Astrocyte of the hippocampus (primary cell): ENCODE measurements at places on chromosomes 1 and 21.

GRCh38 chr1:70462611-70463010, 51.5 kb downstream of the CTH start:
- DNase-seq, result no peak

GRCh38 chr21:44084496-44085241, 22.5 kb upstream of the PWP2 start:
- DNase-seq, result no peak

DNA sequence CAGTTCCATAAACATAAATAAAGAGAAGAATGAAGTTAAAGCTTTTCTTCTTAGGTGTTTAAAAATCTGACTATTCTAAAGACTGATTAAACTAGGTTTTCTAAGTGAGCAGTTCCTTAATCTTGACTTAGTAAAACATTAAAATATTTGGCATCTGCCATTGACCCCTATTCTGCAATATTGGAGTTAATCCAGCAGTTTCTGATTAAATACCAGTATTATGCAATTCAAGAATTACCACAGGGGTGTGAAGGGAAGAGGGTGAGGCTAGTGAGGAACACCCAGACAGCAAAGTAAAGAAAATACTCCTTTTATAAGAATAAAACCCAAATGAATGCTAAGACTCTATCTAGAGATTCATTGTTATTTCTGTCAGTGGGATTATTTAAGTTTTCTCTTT, 40.9 kb downstream of the CLIC4 start:
- no peak for DNase-seq

DNA sequence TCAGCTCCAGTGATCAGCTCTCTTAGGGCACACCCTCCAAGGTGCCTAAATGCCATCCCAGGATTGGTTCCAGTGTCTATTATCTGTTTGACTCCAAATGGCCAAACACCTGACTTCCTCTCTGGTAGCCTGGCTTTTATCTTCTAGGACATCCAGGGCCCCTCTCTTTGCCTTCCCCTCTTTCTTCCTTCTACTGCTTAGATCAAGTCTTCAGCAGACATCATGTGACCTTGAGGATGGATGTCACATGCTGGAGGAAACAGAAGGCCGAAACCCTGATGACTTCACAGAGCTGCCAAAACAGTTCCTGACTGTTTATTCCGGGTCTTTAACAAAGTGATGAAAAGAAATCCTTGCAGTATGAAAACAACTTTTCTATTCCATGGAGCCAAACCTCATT, 24.4 kb upstream of the WDR26 start:
- no peak for DNase-seq

DNA sequence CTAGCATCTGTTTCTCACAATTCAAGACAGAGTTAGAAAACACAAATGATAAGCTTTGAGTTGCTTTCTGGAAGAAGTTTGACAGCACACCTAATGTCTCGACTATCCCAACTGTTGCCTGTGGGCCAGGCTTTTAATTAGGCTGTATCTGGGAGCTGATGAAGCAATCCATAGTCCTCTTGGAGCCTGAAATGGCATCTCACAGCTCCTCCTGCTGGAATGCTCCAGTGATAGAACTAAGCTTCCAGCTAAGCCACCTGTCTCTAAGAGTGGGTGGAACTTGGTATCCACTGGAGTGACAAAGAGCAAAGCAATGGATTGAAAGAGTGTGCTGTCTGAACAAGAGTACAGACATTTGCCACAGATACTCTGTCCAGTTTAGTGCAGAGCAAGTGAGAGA, 605.3 kb upstream of the NR5A2 start:
- DNase-seq, result peak; percentile 60

GRCh38 chr1:212942679-212943392, 7.5 kb upstream of the VASH2 start:
- DNase-seq, result no peak

DNA sequence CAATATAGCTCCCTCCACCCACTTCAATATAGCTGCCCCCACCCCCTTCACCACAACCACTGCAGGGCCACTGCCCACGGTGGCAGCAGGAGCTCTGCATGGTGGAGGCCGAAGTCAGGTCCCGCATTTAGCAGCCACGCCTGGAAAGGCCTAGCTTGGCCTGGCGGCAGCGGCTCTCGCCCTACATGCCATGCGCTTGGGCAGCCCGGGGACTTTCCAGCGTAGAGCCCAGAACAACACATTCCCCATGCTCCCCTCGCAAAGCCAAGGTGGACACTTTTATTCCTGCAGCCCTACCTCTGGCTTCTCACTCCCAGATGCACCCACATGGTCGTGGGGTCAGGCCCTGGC, 37.1 kb downstream of the LHX4 start:
- DNase-seq, result no peak

GRCh38 chr21:15078180-15078579, 13.4 kb upstream of the NRIP1 start:
- DNase-seq, result no peak

- peak; percentile 93 for DNase-seq
Measured at GRCh38 chr21:39014747-39015146, 168.5 kb downstream of the PSMG1 start.

DNA sequence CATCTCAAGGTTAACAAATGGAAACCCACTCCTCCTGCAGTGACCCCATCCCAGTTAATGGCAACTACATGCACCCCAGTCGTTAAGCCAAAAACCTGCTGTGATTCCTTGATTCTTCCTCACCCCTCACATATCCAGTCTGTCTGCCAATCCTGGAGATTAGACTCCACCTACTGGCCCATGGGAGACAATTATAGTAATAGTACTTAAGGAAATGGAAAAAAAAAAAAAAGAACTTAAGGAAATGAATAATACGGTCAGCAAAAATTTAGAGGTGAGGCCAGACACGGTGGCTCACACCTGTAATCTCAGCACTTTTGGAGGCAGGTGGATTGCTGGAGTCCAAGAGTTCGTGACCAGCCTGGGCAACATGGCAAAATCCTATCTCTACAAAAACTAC, 7.0 kb downstream of the NOL9 start:
- peak; percentile 23 for DNase-seq

GRCh38 chr1:2920421-2921015, 100.7 kb upstream of the ACTRT2 start:
- DNase-seq, result no peak

DNA sequence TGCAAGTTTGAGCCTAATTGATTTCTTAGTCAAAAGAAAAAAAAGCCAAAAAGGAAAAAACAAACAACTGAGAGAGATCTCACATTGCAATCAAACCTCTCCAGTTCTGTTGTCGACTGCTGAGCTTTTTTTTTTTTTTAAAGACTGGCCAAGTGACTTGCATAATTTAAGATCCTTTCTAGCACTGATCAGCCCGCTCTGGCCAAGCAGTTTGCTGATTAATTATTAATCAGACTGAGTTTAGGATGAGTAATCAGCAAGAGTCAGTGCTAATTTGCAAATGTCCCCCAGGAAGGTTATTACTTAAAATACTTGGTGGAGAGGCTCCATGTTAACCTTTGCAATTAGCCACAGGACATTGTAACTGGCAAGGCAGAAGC, 39.3 kb downstream of the HMGB4 start:
- peak; percentile 42 for DNase-seq

DNA sequence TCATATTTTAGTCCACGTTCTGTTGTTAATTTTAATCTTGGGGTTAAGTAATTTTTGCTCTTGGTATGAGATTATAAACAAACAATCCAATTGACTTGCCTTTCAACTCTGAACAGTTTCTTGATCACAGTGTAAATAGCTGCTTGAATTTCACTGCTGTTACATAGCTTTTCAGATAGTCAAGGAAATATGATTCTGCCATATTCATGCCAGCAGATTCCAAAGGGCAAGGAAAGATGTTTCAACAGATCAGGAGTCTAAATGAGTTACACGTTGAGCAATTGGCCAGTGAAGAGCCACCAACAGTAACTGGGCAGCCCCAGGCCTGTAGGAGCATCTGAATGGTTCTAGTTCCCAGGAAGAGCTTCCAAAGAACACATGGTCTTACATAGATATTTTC, 93.6 kb downstream of the LEPR start:
- DNase-seq, result no peak

- DNase-seq, result no peak
Measured at GRCh38 chr1:221892301-221892830, 150.5 kb upstream of the DUSP10 start.

DNA sequence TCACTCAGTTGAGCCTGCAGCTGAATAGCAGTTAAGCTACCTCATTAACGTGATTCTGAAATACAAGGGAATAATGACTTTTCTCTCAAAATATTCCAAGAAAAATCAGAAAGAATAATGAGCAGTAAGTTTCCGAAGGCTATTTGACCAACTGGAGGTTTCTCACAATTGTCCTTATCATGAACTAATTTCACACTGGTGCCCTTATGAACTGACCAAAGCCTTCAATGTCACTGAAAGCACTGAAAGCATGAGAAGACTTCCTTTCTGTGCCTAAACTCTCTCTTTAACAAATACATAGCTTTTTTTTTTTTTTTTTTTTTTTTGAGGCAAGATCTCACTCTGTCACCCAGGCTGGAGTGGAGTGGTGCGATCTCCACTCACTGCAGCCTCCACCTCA, 18.8 kb downstream of the EIF4G3 start:
- no peak for DNase-seq

DNA sequence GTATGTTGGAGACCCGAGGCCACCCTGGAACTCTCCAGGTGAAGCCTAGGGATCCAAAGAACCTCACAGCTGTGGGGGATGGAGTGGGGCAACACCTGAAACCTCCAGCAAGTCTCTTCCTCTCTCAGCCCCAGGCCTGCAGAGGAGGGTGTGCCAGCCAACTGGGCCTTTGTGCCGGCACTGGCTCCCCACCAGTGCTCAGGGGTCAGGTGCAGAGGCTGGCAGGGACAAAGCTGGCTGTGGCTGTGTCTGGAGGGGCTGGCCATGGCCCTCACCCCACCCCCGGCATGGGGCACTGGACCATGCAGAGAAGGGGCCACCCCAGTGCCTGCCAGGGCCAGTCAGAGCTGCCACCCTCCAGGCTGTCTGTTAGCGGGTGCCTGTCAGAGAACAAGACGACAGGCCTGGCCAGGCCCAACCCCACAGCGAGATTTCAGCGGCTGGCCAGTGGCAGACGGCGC, 3.9 kb downstream of the COL18A1 start:
- no peak for DNase-seq

GRCh38 chr1:206893380-206893779, 3.9 kb upstream of the IL24 start:
- no peak for DNase-seq

GRCh38 chr1:4128616-4129015, 228.5 kb upstream of the C1orf174 start:
- DNase-seq, result no peak

DNA sequence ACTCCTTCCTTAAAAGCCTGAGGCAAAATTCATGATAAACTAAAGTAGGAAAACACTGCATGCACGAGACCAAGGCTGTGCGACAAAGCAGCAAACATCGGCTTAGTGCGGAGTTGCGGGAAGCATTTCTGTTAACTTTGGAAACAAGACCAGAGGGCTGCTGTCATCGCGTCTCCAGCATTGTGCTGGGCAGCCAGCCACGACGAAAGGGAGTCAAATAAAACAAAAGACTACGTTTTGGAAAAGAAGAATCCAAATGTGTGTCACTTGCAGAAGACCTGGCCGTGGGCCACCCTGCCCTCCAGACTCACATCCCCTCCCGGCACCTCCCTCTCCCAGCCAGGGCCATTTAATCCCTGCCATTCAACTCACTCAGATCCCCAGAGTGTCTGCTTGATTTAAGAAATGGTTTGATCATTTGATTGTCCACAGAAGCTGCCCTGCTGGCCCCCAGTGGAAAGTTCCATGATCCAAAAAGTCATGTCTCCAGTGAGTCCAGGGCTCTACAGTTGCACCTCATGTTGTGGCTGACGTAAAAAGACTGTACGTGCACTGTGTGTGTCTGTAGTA, 2.4 kb upstream of the KRTAP10-11 start:
- no peak for DNase-seq

DNA sequence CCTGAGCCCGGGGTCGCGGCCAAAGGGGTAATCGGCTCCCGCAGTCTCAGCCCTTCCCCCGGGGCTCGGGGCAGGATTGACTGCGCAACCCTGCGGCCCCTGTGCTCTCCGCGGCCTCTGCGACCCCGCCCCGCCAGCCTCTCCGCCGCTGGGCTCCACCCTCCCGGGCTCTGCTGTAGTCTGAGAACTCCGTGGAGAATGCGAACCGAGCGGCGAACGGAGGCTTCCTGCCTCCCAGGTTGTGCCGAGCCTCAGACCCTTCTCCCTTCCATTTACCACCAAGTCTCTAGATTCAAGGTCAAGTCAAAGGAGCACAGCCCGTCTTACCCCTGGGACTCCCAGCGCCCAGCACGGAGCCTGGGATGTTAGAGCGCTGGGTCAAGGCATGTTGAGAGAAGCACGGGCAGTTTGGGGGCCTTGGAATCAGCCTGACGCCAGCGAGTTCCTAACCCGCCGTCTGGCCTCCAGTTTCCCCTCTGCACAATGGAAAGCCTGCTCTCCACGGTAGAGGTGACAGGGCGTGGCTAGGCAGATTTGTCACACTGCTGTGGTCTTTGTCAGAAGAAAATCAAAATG, 3.0 kb downstream of the ATP2B4 start:
- DNase-seq, result peak; percentile 81

DNA sequence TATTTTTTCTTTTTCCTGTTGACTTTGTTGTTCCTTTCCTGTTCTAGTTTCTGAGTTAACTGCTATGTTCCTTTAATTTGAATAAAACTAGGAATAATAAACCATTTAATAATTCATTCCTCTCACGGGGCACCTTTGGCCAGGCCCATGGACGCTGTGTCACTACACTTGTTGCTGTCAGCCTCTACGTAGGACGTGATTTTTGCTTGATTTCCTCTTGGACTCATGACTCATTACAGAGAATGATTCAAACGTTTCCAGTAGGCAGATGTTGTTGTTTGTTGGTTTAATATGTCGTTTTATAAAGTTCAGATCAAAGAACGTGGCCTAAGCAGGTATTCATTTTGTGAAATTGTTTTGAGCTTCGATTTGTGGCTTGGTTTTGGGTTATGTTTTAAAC, 9.1 kb upstream of the SLC19A1 start:
- peak; percentile 68 for DNase-seq

GRCh38 chr1:119861547-119861946, 34.8 kb downstream of the ADAM30 start:
- DNase-seq, result no peak

DNA sequence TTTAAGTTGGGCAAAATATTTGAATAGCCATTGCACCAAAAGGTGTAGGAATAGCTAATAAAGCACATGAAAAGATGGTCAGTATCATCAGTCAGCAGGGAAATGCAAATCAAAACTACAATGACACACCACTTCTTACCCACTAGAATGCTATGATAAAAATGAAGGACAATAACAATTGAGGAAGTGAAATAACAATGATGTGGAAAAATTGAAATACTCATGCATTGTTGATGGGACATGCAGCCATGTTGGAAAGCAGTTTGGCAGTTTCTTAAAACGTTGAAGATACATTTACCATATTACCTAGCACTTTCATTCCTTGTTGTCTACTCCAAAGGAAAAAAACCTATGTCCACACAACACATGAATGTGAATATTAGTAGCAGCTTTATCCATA, 28.4 kb downstream of the HSD3B1 start:
- DNase-seq, result no peak

- peak; percentile 31 for DNase-seq
Measured at GRCh38 chr1:230754796-230755195, 7.6 kb downstream of the CAPN9 start.

- DNase-seq, result peak; percentile 93
Measured at GRCh38 chr1:30822966-30823581, 65.5 kb upstream of the LAPTM5 start.

GRCh38 chr1:1211541-1212441, 2.2 kb downstream of the TNFRSF4 start:
- no peak for DNase-seq
